C1 segment of cervical spinal cord (tissue), 14 donors: ENCODE measurements at places on chromosomes 6 and 20.

DNA sequence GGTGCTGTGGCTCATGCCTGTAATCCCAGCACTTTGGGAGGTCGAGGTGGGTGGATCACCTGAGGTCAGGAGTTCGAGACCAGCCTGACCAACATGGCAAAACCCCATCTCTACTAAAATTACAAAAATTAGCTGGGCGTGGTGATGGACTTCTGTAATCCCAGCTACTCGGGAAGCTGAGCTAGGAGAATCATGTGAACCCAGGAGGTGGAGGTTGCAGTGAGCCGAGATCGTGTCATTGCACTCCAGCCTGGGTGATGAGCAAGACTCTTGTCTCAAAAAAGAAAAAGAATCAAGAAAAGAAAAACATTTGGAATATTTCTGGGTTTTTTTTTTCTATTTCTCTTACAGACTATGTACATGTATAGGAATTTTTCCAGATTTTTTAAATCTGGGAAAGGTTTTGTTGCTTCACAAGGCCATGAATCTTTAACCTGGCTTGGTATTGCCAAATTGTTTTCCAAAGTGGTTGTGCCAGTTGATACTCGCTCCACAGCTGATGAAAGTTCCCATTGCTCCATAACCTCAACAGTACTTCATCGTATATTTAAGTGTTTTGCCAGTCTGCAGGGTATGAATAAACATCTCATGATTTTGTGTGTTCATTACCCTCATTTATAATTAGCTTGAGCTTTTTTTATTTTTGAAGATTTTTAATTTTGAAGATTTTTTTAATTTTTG lies 33.5 kb downstream of the RNF217 start:
- DNase-seq, result no peak

- DNase-seq, result no peak
Measured at GRCh38 chr6:45997875-45998506, 17.7 kb downstream of the CLIC5 start.

DNA sequence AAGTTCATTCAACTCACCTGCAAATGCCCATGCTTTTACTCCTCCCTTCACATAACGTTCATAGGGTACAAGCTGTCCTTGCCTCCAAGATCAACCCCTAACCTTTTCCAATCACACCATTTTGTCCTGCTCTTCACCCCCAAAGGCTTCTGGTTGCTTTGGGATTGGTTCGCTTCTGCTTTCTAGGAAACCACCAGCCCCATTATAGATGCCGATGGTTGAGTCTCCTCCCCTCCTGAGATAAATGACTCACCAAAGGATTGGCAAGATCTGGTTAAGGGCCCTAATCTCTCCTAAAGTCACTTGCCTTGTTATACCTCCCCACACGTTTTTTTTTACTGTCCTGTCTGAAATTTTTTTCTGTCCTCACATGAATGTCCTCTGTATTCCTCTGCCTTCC lies 311.4 kb downstream of the HACE1 start:
- DNase-seq, result no peak

DNA sequence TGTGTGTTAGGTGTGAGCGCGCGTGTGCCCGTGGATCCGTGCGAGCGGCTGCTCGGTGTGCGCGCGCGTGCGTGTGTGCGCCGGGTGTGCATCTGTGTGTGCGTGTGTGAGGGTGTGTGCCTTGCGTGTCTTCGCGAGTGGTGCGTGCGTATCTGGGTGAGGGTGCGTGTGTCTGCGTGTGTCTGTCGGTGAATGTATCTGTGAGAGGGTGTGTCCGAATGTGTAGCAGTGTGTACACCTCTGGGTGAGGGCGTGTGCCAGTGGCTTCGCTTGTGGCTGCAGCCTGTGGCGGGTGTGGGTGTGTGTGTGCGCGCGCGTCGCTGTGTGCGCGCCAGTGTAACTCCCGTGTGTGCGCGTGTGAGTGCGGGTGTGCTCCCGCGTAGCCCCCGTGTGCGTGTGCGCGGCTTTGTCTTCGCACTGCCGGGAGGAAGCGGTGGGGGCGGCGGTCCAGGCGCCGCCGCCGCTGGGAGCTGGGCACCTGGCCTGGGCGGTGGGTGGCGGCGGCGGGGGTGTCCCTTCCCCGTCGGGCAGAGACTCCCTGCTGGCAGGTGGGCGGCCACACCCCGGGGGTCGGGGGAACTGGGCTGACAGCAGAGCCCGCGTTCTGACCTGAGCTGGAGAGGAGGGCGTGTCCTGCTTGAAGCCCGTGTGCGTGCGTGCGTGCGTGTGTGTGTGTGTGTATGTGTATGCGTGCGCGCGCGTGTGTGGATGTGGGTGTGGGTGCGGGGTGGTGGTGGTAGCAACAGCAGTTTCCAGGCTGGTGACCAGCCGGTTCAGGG lies 61.3 kb upstream of the EPB41L1 start:
- no peak for DNase-seq

DNA sequence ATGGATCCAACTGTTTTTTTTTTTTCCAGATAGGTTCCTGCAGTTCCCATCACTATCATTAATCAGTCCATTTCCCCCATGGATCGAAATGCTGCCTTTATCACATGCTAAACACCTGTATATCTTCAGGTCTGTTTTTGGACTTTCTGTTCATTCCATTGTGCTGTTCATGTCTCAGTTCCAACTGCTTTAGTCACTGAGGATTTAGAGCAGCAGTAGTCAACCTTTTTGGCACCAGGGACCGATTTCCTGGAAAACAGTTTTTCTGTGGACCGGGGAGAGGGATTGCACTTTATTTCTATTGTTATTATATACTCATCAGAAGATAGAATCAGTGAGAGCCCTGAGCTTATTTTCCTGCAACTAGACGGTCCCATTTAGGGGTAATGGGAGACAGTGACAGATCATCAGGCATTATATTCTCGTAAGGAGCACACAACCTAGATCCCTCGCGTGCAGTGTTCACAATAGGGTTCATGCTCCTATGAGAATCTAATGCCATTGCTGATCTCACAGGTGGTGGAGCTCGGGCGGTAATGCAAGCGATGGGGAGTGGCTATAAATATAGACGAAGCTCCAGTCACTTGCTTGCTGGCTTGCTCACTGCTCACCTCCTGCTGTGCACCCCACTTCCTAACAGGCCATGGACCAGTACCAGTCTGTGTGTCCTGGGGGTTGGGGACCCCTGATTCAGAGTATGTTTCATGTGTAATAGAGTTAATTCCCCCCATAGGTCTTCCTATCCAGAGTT lies 46.0 kb downstream of the CAP2 start:
- DNase-seq, result no peak

DNA sequence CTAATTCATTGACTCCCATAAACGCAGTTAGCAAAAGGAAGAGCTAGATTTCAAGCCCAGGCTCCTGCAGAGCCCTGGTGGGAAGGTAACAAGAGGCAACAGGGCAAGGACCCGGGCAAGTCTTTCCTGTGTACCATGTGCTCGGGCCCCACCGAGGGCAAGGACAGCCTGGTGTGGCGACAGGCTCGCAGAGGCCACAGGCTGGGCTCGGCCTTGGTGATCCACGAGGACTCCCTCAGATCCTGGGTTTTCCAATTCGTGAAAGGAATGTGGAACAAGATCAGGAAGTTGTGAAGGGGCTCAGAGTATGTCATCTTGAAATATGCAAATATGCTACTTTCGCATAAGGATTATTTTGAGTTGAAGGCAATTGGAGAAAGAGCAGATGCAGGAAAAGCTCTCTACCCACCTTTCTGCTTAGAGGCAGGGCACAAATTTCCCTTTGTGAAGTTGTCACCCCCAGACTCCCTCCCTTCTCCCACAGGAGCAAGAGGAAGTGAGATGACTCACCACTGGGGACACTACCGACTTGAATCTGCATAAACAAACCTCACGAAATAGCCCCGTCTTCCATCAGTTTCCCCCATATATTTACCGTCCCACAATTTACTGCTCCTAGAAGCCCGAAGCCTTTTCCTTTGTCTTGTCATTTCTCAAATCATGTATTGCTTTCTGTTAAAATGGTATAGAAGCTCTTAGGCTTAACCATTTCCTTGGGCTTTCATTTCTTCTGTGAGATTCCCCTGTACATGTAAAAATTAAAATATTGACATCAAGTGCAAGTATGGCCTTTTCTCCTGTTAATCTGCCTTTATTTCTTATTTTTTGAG lies 79.0 kb downstream of the PSMG4 start:
- no peak for DNase-seq

- DNase-seq, result no peak
Measured at GRCh38 chr20:63708301-63709148, 686 bp downstream of the ZGPAT start.

DNA sequence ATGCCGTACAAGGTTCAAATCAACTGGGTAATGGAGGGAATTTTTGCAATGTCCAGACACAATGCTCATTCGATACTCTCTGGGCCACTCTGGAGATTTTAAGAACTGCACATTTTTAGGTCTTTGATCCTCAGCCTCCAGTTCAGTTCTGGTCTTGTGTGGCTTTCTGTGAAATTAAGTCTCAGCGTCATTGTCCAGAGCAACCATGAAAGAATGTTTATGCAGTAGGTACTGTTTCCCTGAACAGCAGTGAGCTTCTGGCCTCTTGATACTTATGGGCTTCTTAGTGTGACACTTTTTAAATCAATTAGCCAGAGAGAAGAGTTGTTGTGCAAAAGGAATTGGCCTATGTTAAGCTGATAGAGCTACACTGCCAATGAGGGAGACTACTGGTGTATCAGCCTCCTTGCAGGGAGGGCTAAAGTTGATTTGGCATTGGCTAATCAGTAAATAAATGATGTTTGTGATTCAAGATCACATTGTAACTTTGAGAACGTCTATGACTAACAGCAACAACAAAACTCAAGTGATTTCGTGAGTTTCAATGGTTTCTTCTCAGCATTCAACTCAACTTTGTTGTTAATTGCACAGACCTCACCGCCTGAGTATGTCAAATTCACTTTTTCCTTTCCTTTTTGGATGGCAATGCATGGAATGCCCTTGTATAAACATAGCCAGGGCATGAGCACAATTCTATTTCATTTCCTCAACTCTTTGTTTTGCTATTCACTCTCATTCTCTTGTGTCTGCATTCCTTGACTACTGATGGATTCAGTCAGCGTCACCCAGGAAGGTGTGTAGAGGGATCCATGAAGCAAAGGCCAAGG lies 85.1 kb downstream of the GJA1 start:
- no peak for DNase-seq

DNA sequence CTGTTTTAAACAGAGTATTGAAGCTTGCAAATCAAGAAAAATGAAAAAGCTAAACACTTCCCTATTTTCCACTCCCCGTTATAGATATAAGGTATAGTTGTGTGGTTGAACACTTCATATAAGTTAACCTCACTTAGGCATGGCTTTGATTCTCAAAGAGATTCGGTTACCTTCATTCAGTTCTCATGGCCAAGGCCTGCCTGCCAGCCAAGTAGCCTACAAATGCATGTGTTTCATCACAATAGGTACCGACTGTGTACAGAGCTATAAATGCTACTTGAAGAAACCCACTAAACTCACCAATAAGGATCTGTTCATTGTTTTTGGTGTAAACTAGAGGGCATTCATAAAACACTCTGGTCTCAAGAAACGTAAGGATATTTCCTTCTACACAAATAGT lies 27.8 kb downstream of the PM20D2 start:
- no peak for DNase-seq

- DNase-seq, result no peak
Measured at GRCh38 chr20:7673841-7674240, 266.4 kb downstream of the HAO1 start.

- no peak for DNase-seq
Measured at GRCh38 chr6:1382883-1383728, 6.3 kb upstream of the FOXF2 start.

- DNase-seq, result no peak
Measured at GRCh38 chr6:47016261-47016660, 25.9 kb downstream of the ADGRF1 start.

DNA sequence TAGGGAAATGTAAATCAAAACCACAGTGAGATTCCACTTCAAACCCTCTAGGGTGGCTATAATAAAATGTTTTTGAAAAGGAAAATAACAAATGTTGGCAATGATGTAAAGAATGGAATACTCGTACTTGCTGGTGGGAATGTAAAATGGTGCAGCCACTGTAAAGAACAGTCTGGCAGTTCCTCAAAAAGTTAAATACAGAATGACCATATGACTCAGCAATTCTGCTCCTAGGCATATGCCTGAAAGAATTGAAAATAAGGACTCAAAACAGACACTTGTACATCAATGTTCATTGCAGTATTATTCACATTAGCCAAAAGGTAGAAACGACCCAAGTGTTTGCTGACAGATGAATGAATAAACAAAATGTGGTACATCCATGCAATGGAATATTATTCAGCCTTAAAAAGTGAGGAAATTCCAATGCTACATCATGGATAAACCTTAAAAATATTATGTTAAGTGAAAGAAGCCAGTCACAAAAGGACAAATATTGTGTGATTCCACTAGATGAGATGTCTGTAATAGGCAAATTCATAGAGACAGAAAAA lies 10.2 kb upstream of the RNF114 start:
- no peak for DNase-seq

GRCh38 chr6:43261198-43261597 lies 17.9 kb downstream of the TTBK1 start:
- no peak for DNase-seq

- DNase-seq, result no peak
Measured at GRCh38 chr20:49562311-49563014, 5.5 kb downstream of the PTGIS start.

- DNase-seq, result no peak
Measured at GRCh38 chr6:6793388-6794250, 205.1 kb downstream of the LY86 start.

- no peak for DNase-seq
Measured at GRCh38 chr6:141492521-141493284, 640.0 kb upstream of the GJE1 start.

DNA sequence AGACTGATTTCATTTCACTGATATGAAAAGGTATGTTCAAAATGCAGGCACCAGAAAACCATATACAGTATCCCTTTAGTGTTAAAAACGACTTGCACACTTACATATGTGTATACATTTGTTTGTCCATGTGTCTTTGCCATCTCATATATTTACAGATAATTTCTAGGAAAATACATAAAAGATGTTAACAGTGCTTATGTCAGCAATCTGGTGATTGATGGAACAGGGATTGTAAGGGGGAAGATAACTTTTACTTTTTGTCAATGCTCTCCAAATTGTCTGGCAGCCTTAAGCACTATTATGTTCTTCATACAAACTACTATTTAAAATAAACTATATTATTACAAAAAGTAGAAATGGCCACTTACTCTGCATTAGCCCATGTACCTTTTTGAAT lies 238.5 kb upstream of the DEFB112 start:
- DNase-seq, result no peak
